Activated T-cell treated with anti-CD3 and anti-CD28 coated beads for 4 hours (primary cell): ENCODE measurements at places on chromosomes 1 and 21.

DNA sequence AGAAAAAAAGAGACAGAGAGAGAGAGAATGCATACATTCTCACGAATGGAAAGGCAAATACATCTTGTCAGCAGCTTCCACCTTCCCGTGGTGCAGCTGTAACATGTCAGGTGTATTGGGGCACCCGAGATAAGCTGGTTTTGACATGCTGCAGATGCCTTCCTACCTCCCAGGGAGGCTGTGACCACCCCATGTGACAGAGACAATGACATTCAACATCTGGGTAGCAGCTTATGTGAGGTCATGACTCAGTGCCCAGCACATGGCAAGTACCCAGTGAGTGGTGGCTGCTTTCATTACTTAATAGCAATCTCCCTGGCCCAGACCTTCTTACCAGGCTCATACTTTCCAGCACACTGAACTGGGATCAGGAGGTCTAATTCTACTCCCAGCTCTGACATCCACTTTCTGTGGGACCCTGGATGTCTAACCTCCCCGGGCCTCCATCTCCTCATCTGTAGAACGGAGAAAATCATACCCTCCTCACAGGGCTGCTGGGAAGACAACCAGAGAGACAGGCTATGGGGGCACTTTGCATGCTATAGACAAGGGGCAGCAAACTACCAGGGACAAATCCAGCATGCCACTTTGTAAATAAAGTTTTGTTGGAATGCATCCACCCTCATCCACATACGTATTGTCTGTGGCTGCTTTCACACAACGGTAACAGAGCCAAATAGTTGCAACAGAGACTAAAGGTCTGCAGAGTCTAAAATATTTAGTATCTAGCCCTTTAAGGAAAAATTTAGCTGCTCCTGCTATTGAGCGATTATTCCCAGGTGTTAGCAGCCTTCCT is 38.5 kb upstream of the ZBTB40 start:
- no peak for DNase-seq

DNA sequence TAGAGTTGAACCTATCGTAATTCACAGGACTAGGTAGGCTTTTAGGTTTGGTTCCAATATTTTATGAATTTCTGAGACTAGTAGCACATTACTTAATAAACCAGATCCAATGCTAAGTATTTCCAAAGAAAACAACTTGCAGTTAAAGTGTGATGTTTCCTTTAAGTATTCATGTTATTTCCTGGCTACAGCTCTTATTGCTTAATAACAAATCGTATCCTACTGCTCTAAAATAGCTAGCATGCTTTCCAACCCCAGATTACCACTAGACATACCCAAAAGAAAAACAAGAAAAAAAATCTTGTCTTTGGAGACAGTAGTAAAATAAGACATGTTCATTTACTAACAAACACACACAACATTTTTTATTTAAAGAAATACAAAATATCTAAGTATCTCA is 898 bp downstream of the KRTAP27-1 start:
- no peak for DNase-seq

DNA sequence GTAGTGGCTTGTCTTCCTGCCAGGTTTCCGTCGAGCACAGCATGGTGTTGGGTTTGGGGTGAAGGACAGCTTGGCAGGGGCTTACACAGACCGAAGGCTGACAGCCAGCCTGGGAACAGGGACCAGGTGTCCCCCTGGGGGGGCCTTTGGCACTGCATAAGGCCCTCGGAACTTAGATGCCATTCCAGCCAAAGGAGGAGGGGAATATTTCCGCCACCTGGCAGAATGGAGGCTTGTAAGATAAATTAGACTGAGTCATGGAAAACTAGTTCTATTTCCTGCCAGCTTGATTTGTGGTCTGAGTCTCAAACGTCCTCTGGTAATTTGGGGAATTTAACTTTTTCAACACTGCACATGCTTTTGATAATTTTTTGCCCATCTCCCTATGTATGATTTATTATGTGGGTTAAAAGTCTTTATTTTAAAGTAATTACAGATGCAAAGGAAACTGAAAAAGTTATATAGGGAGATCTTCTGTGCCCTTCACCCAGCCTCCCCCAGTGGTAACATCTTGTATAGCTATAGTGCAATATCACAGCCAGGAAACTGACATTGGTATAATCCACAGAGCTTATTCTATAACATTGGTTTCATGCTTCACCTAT is 11.5 kb upstream of the TMEM51 start:
- no peak for DNase-seq

DNA sequence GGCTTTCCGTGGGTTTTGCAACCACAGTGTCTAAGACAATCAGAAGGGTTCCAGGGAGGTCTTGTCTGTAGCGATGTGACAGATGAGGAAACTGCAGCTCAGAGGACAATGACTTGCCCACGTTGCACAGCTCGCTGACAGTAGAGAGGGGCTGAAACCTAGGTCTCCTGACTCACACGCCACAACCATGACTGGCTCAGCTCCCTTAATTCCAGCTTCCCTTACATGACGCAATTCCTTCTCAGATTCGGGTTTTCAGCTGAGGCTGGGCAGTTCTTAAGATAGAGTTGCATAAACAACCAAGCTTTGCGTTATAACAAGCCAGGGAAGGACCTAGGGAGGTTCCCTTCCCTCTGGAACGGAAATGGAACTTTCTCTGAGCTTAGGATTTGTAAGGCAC is 36.3 kb downstream of the DHCR24 start:
- DNase-seq, result no peak

- no peak for DNase-seq
Measured at GRCh38 chr1:48789903-48790302, 13.2 kb upstream of the BEND5 start.

DNA sequence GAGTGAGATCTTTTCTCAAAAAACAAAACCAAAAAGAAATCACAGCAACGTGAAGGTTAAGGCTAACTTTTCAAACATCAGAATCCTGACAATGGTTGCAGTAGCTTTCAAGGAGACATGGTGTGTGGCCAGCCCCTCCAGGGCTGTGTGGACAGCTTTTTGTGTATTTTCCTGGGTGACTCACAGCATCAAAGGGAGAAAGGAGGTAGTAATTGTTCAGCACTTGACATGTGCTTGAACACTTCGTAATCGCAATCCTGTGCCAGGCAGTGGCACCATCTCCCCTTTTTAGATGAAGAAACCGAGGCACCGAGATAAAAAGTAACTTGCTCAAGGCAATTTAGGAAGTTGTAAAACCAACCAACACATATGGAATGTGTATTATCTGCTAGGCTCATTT is 10.3 kb downstream of the NBL1 start:
- no peak for DNase-seq

GRCh38 chr1:36693161-36693525 is 210.4 kb upstream of the CSF3R start:
- no peak for DNase-seq
